B cell (primary cell): ENCODE measurements at places on chromosomes 13 and 19. TPM values are rescaled to one million over a fixed set of nuclear protein-coding genes. Genes with fewer than 3 reads are reported as not detected.

DNA sequence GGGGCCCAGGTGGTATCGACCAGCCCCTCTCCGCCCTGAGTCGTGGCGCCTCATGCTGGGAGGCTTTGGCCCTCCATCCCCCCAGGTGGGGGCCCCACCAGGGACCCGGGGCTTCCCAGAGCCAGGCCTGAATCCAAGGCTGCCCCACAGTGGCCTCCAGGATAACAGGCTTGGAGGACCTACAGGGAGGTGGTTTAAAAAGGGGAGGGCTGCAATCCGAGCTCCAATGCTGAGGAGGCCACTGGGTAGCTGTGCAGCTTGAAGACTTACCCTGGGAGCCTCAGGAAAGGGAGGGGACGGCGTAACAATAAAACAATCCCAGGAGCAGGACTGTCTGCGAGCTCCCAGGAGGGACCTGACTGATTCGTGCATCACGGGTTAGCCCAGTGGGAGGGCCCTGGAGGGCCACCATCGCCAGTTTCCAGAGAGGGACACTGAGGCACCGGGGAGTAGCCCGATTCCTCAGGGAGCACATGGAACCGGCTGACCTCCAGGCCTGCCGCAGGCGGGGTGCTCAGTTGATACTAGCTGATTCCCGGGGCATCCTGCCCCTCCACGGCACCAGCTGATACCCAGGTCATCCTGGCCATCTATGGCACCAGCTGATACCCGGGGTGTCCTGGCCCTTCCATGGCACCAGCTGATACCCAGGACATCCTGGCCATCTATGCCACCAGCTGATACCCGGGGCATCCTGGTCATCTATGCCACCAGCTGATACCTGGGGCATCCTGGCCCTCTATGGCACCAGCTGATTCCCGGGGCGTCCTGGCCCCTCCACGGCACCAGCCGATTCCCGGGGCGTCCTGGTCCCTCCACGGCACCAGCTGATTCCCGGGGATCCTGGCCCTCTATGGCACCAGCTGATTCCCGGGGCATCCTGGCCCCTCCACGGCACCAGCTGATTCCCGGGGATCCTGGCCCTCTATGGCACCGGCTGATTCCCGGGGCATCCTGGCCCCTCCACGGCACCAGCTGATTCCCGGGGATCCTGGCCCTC, 3.7 kb upstream of the C2CD4C start:
- DNase-seq = no peak

DNA sequence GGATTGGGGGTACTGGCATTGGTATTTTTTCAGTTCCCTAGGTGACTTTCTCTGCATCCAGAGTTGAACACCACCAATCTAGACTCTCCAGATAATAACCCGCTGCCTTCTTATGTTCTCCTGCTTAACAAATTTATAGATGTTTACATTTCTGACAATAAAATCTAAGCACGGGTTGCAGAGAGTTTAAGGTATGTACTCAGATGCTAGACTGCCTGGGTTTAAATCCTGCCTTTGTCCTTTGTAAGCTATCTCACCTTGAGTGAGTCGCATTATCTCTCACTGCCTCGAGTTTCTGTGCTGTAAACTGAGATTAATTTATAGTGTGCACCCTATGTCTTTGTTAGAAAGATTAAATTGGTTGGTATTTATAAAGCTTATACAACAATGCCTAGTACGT, 131.4 kb upstream of the ARGLU1 start:
- DNase-seq = no peak

DNA sequence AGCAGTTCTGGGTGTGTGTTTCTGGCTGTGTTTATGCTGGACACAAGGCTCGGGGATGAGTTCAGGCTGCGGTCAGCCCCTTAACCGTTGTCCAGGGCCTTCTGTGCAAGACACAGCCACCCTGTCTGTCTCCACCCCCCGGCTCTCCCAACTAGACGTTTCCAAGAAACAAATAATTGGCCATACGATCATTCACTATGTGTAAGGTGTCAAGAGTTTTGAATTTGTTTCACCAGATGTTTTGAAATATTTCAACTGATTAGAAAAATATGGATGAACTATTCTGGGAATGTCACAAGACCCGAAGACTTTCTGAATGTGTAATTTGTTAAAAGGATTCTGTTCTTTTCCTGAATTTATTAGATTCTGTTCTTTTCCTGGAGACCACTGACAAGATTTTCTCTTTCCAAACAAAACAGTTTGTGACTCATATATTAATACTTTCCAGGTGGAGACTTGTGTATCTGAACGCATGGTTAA, 318.2 kb downstream of the MYO16 start:
- no peak for DNase-seq

GRCh38 chr13:20499986-20500385, 25.7 kb downstream of the CRYL1 start:
- DNase-seq = no peak

DNA sequence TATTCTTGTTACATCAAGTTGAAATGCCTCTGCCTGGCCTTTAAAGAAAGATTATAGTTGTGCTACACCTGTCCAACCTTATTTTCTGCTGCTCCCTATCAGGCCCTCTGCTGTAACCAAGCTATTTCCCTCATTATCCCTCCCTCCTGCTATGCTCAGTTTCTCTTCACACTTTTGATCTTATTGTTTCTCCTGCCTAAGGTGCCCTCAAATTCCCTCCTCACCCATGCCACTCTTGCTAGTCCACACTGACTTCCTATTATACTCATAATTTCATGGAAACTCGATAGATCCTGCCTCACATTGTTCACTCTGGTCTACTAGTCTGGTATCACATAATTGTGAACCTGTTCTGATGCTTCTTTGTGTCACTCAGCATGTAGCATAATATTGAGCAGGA, 19.4 kb upstream of the ESD start:
- DNase-seq = no peak

The ZNF90 gene
- 8.4 and 9.7 TPM in 2 replicates for polyA plus RNA-seq
